Stimulated activated CD8-positive, alpha-beta memory T cell treated with anti-CD3 and anti-CD28 coated beads, Interleukin-12 subunit alpha, Interleukin-12 subunit beta, amount 100 ng/mL, for 4 hours (primary cell): ENCODE measurements at places on chromosomes 16 and 17.

DNA sequence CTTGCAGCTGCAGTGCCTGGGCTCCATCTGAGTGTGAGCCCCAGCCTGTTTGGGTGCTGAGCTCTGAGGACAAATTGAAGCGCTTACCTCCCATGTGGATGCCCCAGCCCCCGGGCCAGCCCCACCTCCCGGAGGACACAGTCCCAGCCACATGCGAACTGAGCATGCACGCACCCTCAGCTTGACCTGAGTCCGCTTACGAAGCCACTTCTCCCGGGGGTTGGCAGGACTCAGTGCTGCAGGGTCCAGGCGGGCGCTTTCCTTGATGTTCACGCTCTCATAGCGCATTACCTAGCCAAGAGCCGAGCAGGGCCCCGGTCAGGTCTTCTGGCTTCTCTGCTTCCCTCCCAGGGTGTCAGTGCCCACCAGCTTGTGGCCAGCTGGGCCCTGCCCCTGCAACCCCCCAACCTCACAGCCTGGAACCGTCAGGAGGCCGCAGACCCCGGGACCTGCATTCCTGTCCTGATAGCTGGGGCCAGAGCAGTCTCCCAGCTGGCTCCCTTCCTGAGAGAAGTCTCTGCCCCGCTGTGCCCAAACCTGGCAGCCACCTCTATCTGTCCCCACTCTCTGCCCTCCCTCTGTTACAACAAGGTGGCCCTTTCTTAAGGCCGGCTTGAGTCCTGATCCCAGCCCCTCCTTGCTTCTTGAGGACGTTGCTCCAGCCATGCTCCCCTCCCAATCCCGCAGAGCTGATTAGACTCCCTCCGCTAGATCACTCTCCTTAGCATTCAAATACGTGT lies 24.0 kb downstream of the PIMREG start:
- no peak for DNase-seq

DNA sequence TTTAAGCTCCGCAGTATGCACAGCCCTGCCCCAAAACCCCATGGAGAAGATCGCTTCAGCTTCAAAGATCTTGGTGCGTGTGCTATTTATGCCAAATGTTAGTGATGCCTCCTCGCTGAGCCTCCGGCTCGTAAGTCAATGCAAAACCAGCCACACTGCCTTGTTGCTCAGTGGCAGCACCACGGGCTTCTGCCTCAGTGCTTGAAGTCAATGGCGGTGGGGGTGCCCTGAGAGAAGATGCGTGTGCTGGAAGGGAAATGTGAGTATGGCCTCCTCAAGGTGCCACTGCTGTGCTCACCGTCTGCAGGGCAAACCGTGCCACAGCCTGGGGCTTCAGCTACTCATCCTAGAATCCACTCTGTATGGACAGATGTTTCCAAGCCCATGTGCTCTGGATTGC lies 121.9 kb downstream of the XYLT1 start:
- no peak for DNase-seq

- DNase-seq = no peak
Measured at GRCh38 chr16:11556945-11557720, 29.6 kb downstream of the LITAF start.

GRCh38 chr17:79220713-79221291 lies 146.2 kb downstream of the ENGASE start:
- DNase-seq = no peak

GRCh38 chr17:30530346-30531025 lies 53.3 kb downstream of the GOSR1 start:
- DNase-seq = no peak

DNA sequence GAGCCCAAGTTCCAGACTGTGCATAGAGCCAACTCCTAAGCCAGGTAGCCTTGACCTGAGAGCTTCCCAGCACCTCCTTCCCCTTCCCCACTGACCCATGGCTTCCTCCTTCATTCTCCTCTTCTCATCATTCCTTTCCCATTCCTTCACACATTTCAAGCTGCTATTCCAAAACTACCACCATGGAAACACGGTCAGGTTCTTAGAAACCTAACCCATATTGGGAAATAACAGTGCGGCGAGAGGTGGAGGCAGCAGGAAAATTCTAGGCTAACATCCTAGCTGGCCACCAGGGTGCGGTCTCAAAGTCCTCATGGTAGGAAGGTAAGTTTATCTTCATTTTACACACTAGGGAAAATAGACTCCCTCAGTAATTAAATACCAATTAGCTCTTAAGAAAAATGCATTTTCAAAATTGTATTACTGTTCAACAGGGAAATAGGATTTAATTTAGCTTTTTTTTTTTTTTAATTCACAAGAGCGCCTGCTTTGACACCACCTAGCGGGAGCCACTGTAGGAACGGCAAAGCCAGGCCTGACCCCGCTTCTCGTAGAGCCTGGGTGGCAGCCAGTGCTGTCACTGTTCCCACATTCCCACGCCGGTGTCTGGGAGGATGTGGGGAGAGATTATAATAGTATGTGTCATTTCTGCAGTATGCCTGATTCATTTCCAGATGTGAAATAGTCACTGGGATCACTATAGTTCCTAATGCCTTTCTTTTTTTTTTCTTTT lies 14.0 kb upstream of the SPHK1 start:
- no peak for DNase-seq

GRCh38 chr17:38908676-38909181 lies 16.7 kb upstream of the LASP1NB start:
- DNase-seq = no peak

DNA sequence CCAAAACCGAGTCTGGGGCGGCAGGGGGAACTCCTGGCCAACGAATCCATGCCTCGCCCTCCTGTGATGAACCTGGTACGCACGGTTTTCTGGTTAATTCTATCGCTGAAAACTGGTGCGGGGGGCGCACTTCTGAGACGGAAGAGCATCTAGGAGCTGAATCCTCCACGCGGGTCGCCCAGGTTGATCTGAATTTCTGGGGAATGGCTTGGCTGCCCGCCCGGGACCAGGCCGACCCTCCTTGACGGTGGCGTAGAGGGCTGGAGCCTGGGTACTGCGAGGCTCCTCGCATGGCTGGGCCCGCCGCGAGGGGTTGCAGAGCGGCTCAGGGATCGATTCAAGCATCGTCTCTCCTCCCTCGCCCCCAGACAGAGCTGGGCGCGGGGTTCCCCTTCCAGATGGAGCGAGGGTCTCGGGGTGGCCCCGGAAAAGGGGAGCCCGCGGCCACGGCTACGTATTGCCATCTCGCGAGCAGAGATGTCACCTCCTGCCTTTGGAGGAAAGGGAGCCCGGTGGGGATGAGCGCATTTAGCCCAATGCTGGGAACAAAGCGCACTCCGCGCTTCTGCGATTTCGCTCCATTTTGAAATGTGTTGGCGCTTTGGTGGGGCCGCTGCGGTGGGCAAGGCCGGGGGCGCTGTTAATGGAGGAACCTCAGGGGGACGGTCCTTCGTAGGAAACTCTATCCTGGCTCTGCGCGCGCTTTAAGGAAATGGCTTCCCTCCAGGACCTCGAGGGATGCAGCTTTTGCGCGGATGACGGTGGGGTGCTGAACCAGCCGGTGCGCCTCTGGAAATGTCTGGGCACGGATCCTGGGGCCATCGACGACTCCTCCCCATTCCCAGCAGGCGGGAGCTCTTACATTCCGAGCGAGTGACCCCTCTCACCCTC lies 2.7 kb downstream of the MAPT start:
- DNase-seq = no peak

DNA sequence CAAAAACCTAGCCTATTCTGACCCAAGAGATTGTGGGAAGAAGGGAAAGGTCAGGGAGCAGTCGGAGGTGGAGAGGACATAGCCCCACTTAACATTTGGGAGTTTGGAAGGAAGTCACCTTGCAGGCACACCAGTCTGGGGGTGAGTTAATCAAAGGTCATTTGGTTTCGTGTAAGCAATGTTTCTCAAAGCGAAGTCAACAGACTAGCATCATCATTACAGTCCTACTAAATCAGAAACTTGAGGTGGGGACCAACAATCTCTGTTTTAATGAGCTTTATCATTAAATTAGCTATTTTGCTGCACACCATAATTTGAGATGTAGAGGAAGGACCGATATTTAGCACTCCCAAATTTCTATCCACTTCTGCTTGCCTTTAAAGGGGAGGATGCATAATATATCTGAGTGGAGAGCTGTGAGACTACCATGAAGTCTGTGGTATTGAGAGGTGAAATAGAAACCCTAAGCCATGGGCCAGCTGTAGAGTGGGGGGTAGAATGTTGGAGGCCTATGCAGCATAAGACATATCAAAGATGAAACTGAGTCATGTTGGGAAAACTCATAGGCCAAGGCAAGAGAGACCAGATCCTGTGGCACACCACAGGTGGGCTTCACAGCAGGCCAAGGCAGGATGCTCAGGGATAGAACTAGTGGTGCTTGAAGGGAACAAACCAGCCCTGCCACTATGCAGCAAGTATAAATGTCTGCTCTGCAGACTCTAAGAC lies 141.7 kb upstream of the ANKFN1 start:
- no peak for DNase-seq

GRCh38 chr16:81693744-81694303 lies 85.3 kb upstream of the PLCG2 start:
- DNase-seq = no peak

- no peak for DNase-seq
Measured at GRCh38 chr16:557463-558297, 2.5 kb upstream of the PRR35 start.

DNA sequence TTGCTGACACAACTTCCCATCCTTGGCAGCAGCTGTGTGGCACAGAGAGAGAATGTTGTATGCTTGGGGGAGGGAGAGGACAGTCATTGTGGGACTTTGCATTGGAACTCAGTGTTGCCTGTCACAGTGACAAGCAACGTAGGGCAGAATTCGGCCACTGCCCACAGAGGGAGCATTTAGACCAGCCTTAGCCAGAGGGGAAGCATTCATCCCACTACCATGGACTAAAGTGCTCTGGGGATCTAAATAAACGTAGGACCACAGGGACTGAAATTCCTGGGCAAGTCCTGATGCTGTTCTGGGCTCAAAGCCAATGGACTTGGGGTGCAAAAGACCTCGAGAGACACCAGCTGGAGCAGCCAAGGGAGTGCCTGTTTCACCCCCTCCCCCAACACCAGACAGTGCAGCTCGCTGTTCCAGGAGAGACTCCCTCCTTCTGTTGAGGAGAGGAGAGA lies 44.9 kb downstream of the ABCA8 start:
- no peak for DNase-seq

DNA sequence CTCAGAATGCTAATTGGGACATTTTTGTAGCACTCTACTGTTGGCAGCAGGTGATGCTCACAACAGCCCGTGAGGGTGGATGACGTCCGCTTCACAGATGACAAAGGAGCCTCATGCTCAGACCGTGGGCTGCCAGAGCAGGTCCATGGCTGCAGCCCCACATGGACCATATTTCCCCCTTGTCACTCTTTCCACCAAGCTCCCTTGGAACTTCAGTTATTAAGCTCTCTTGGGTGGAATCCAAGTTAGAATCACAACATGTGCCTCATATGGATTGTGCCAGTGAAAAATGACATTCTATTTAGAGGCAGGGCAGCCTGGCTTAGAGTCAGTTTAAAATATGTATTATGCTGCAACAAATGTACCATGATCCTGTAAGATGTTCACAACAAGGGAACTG lies 33.2 kb upstream of the STH start:
- no peak for DNase-seq

GRCh38 chr17:48546924-48547807 lies 2.3 kb upstream of the HOXB2 start:
- DNase-seq = no peak

DNA sequence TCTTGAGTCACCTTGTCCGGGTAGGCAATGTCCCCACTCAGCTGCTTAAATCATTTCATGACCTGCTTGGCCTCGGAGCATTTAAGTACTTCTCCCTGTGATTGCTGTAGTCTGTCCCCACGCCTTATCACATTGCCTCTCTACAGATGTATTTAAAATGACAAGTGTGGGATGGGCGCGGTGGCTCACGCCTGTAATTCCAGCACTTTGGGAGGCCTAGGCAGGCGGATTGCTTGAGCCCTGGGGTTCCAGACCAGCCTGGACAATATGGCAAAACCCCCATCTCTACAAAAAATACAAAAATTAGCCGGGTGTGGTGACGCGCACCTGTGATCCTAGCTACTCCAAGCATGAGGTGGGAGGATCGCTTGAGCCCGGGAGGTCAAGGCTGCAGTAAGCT lies 1.3 kb upstream of the GJC1 start:
- no peak for DNase-seq

DNA sequence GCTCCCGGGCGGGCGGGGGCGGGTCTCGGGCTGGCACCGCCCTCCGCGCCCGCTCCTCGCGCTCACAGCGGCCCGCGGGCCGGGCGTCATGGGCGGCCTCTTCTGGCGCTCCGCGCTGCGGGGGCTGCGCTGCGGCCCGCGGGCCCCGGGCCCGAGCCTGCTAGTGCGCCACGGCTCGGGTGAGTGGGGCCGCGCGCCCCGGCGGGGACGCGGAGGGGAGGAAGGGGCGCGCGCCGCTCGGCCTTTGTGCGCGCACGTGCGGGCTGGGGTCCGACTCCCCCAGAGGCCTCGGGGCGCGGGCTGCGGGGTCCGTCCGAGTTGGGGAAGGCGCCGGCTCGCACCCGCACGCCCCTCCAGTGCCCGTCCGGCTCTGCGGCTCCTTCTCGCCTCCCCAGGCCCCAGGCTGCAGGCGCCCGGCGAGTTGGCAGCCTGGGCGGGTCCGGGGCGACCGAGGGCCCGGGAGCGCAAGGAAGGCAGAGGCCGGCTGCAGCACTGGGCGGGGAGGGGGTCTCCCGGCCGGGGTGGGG lies at the start of gene NME4:
Gene NME4 (plus strand): TSS at position 65 of the 527 bp plus-strand sequence. CDS start 24 bp downstream, at position 89.
- DNase-seq = no peak

DNA sequence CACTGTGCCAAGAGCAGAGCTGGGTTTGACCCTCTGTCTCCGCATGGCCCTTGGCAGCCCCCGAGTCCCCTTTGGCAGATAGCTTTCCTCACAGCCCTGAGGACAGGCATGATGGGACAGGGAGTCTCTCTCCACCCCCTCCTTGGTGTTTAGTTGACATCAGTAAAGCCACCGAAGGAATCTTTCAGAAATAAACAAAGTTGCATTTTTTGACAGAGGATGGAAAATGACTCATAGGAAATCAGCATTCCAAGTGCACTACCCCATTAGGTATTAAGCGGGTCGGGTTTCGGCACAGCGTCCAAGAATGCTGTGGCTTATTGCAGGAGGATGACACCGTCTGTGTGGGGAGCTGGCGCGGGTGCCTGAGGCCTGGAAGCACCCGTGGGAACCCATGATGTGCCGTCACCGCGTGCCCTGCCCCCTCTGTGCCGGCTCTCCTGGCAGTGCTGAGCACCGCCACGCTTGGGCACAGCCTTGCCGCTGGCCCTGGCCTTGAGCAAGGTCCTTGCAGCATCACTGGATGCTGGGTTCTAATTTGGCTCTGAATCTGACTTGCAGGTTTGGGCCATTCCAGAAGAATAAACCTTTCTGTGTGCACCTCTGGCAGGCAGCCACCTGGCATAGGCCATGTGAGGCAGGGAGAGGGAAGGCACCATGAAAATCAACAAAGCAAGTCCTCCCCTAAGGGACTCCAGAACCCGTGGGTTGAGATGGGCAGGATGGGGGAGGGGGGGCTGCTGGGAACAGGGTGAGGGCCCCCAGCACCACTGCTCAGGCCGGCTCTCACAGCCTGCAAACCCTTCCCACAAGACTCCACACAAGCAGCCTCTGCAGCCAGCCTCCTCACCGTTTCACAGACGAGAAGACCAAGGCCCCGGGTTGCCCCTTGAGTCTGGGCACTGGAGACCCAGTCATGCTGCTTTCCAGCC lies 50.5 kb upstream of the ZNF469 start:
- DNase-seq = no peak
